Left forelimb (tissue), 1 donor: ENCODE measurements at places on chromosomes 7 and 10.
A peak's percentile ranks its signal among the peaks of the same experiment; 100 is the strongest.

DNA sequence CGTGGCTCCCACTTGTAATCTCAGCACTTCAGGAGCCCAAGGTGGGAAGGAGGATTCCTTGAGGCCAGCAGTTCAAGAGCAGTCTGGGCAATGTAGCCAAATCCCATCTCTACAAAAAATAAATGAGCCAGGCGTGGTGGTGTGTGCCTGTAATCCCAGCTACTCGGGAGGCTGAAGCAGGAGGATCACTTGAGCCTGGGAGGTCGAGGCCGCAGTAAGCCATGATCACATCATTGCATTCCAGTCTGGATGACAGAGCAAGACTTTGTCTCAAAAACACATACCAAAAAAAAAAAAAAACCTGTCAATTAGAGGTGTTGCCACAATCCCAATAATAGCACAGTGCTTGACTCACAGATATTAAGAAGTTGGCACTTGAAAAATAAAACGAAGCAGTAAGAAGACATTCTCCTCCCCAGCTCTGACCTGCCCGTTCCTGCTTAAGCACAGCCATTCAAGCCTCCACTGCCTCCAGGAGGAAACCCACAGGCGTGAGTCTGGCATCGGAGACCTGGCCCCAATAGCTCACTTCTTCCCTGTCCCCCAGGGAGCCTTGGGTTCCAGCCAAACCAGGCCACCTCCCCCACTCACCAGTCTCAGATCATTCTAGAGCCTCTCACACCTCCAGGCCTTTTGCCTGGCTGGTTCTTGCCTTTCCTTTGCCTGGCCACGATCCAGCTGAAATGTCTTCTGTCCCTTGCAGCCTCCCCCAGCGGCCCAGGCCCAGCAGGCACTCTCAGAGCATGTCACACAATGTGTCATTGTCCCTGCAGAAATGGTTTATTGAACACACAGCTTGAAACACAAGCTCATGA lies 45.3 kb upstream of the GTF2I start:
- no peak for DNase-seq

DNA sequence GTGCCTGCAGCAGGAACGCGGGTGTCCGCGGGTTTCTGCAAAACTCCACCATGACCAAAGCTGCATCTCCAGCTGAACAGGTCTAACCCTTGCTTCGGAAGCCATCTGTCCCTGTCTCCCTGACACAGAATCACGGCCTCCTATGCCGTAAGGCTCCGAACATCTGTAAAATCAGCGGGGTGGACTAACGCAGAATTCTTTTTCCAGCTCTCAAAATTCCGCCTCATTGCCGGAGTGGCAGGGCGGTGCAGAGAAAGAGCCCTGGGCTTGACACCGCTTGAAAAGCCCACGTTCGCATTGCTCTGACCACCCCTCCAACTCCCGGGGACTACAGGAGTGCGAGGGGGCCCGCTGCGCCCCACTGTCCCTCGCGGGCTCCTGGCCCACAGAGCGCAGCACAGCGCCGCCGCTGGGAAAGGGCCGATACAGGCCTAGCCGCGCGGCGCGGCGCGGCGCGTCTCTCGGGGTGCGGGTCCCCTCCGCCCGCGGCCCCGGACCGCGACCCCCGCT lies 409 bp downstream of the DNMBP start:
- no peak for DNase-seq

DNA sequence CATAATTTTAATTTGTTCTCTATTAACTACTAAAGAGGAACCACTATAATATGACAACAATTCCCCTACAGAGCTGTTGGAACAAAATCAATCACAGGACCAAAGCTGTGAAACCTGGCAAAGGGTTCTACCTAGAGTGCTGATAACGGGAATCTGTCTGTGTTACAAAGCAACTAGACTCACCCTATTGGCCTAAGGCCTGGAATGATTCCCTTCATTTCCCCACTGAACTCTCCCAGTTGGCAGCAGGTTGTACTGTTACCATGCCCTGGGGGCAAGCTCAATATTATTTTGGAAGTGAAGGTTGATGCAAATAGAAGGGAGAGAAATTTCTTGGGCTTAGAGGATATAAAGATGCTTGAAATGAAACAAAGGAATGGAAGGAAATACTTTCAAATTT lies 81.8 kb downstream of the SEMA3A start:
- DNase-seq, result peak; percentile 64

DNA sequence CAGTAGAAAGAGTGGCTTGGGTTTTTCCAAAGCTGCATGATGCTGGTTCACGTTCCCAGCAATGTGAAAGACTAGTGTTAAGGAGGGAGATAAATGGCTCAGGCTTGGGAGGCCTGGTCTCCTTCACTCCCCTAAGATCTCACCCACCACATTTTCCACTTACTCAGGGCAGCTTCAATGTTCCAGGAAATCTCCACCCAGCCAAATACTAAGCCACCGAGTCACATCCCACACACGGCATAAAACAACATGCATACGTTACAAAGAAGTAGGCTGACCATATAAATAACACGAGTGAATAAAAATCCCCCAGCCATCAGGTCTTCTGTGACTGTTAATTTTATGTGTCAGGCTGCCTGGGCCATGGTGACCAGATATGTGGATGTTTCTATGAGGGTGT lies 303.5 kb downstream of the SFMBT2 start:
- DNase-seq, result no peak
